Stimulated activated CD8-positive, alpha-beta memory T cell treated with anti-CD3 and anti-CD28 coated beads, Interleukin-4, amount 100 ng/mL, for 24 hours (primary cell): ENCODE measurements at places on chromosomes 13 and 19.

DNA sequence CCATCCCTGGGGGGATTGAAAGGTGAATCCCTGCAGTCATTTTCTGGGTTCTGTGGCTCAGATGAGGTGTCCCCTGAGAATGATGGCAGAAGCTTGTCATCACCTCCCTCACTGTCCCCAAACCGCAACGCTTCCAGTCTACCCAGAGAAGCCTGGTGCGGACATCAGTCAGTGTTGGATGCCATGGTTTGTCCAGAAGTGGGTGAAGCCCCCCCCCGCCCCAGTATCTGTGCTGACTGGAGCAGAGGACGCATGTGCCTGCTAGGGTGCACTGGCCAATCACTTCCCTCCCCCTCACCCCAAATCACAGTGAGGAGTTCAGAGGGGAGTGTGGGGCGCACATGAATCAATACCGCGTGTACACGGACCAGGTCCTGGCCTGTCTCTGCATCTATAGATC lies 150.5 kb downstream of the TEX29 start:
- no peak for DNase-seq

DNA sequence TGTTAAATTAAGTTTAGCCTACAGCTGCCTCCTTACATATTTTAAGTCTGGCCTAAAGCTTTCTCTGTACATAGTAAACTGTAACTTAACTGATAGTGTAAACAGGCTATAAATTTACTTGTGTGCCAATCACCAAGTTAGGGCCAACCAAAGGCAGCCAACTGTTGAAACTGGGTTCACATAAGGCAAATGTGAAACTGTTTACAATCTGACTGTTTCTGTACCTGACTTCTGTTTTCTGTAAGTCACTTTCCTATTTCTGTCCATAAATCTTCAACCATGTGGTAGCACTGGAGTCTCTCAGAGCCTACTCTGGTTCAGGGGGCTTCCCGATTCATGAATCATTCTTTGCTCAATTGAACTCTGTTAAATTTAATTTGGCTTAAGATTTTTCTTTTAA lies 103.1 kb downstream of the RAP2A start:
- DNase-seq = no peak

DNA sequence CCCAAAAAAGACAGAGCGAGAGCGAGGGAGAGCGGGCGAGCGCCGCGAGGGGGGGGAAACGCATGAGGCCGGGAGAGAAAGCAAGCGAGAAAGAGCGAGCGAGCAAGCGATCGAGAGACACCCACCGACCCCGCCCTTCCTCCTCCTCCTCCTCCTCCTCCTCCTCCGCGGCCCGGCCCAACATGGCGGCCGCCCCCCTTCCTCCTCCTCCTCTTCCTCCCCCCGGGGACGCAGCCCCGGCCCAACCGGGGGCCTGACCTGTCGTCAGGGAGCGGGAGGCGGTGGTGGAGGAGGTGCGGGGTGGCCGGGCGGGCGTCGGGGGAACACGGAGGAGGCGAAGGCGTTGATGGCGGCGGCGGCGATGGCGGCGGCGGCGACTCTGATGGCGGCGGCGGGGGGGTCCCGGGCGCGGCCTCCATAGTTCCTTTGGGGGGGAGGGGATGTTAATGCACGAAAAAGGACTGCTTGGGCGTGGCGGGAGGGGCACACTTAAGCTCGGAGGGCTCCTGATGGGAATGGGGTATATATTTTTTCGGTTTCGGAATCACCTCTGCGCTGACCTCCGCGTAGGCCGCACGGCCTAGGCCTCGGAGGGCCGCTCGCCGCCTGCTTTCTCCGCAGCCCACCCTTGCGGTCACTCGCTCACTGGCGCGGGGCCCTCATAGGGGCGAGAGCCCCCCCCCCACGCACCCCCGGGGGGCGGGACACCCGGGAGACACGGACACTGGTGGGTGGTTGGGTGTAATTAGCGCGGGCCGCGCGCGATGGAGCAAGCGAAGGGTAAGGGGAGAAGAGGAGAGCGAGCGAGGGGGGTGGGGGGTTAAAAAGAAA lies 1.2 kb downstream of the ZC3H4 start:
- DNase-seq = peak; percentile 77

DNA sequence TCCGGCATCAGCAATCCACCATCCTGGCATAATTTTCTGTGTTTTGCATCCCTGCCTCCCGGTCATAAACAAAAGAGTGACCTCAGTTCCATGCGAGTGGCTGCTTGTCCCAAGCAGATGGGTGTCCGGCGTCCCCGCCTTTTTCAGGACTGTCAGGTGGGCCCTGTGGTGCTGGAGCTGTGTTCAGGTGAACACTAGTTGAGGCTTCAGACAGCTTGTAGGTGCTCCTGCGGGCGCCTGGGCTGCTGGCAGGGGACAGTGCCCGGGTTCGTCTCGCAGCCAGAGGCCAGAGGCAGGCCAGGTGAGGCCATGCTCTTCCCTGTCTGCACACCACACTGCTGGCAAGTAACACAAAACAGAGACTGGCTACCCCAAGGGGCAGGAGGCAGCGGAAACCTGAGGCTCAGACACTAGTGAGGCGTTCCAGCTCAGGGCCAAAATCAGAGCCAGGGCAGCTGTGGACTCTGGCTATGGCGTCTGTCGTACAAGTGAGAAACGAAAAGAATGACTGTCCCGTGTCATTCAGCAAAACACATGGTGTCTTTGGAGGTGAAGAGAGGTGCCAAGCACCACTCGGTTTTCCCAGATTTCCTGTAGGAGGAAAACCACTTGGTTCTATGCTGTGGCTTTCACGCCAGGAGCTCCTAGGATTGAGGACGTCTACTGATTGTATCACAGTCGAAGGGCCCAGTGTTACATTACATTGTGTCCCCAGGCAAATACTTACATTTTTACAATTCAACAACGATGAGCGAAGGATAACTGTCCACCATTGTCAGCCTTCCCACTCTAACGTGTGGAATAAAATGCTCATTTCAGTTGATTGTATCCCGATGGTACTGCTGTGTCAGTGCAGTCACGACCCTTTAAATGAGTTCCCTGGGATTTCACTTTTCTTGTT lies 104.0 kb downstream of the ATP11A start:
- DNase-seq = no peak

- DNase-seq = no peak
Measured at GRCh38 chr13:32587811-32588170, 1.5 kb downstream of the PDS5B start.

GRCh38 chr13:41751734-41752445 lies 209.0 kb downstream of the VWA8 start:
- no peak for DNase-seq

DNA sequence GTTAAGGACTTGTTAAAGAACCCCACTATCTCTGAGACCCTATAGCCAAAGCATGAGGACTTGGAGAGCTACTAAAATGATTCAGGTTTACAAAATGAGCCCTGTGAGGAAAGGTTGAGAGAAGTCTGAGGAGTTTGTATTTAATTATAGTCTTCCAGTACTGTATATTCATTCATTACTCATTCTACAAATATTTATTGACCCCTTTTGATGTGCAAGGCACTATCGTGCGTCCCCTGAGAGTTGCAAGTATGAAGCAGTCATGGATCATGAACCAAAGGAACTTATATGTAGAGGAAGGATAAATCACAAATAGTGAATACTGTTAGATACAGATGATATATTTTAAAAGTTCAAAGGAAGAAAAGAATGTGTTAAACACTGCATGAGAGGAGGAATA lies 84.4 kb downstream of the DNAJC15 start:
- no peak for DNase-seq

DNA sequence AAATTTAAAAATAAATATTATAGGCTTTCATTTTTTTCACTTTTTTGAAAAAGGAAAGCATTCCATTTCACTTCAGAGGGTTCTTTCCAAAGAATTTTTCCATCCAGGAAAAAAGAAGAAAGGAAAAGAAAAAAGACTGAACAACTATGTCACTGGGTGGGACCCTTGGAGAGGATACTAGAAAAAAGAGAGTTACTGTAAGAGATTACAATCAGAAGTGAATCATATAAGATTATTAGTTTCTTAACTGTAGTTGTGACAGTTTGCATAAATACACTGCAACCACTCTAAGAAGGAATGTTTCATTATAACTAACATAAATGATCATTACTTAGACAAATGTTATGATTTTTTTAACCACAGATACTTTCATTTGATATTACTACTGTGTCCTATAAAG lies 87.8 kb downstream of the KLF12 start:
- no peak for DNase-seq

DNA sequence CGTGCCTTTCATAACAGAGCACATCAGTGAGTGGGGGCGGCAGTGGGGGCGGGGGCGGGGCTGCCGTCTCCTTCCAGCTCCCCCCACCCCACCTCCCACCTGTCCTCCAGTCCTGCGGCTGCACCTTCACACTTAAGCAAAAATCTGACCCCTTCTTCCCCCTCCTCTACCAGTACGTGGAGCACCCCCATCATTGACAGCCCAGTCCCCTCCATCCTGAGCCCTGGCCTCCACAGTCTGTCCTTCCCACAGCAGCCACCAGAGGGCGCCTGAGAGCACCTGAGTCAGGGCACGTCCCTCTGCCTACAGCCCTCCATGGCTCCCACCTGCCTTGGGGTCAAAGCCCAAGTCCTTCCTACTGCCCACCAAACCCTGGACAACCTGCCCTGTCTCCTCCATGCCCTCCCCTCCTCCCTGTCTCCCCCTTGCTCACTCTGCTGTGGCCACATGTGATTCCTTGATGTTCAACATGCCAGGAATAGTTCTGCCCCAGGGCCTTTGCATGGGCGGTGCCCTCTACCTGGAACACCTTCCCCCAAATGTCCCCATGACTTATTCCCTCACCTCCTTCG lies 4.0 kb downstream of the EBI3 start:
- peak; percentile 57 for DNase-seq
